ENCODE measurements at places on chromosomes 1 and 21.
A peak's percentile ranks its signal among the peaks of the same experiment; 100 is the strongest.

- H3K4me1 ChIP-seq = no peaks in the 10 kb centered on the region
- DNase-seq = no peak
- H3K4me3 ChIP-seq = no peak overlapping the region
Measured at GRCh38 chr1:29643838-29644440, 407.6 kb downstream of the PTPRU start.

GRCh38 chr1:75274920-75275506 is 140.8 kb downstream of the LHX8 start:
- H3K27me3 ChIP-seq = no peaks in the 10 kb centered on the region
- no peaks in the 10 kb centered on the region for H3K4me1 ChIP-seq

- no peaks in the 10 kb centered on the region for H3K4me1 ChIP-seq
- no peak overlapping the region for H3K4me3 ChIP-seq
- no peak for DNase-seq
- H3K27ac ChIP-seq = no peak overlapping the region
- no peaks in the 10 kb centered on the region for H3K27me3 ChIP-seq
- H3K36me3 ChIP-seq = no peaks in the 10 kb centered on the region
Measured at GRCh38 chr1:95005584-95005983, 67.2 kb downstream of the ALG14 start.

GRCh38 chr1:91706140-91706957 is 179.6 kb downstream of the TGFBR3 start:
- no peaks in the 10 kb centered on the region for H3K27me3 ChIP-seq
- H3K4me1 ChIP-seq = peaks cover 13% of the 10 kb centered on the region
- no peak overlapping the region for H3K4me3 ChIP-seq
- peaks cover 8% of the 10 kb centered on the region for H3K36me3 ChIP-seq

DNA sequence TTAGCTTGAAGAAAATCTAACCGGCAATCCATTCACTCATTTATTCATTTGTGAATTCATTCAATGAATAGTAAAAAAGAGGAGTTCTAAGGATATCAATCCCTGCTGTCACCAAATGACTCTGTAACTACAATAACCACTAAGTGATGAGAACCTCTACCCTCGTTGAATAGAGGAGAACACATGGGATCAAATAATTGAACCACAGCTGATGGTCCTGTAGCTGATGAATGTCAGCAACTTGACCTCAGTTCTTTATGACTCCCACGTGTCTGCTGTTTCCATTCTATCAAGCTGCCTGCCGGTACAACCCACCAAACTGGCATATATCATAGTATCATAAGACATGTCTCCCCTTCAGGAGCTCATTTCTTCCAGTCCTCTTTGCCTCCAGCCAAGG is 150.3 kb downstream of the PTGER3 start:
- H3K27me3 ChIP-seq = peaks cover 11% of the 10 kb centered on the region
- DNase-seq = no peak
- H3K4me3 ChIP-seq = no peak overlapping the region
- peaks cover 15% of the 10 kb centered on the region for H3K4me1 ChIP-seq
- no peak overlapping the region for H3K27ac ChIP-seq

GRCh38 chr1:41455479-41456332 is 28.8 kb downstream of the EDN2 start:
- H3K4me3 ChIP-seq = no peak overlapping the region
- no peaks in the 10 kb centered on the region for H3K36me3 ChIP-seq
- no peaks in the 10 kb centered on the region for H3K27me3 ChIP-seq
- DNase-seq = no peak
- H3K27ac ChIP-seq = no peak overlapping the region

GRCh38 chr1:180231506-180231921 is 1.4 kb downstream of the LHX4 start:
- H3K4me3 ChIP-seq = peak overlapping the region; percentile 69
- DNase-seq = no peak
- peaks cover 72% of the 10 kb centered on the region for H3K27me3 ChIP-seq
- no peak overlapping the region for H3K27ac ChIP-seq
- peaks cover 30% of the 10 kb centered on the region for H3K4me1 ChIP-seq

GRCh38 chr1:203516184-203516583 is 22.2 kb downstream of the OPTC start:
- no peak overlapping the region for H3K4me3 ChIP-seq
- no peaks in the 10 kb centered on the region for H3K27me3 ChIP-seq
- H3K4me1 ChIP-seq = peaks cover 20% of the 10 kb centered on the region

DNA sequence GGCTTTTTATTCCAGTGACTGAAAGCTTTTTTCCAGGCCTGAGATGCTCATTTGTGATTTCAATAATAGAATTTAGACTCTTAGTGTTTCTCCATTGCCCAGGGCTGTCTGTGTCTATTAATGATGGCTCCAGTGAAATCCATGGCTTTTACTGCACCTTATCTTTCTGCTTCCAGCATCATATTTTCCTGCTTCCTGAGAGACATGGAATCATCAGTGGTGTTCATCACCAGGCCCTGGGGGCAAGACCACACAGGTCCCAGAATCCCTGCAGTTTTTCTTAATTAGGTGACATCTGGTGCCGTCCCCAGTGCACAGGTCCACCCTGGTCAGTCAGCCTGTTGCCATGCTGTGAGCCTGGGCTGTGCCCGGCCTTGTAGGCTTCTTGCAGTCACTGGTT is 15.5 kb downstream of the NT5C1A start:
- no peak overlapping the region for H3K4me3 ChIP-seq
- no peak overlapping the region for H3K27ac ChIP-seq
- DNase-seq = no peak
- no peaks in the 10 kb centered on the region for H3K36me3 ChIP-seq
- H3K4me1 ChIP-seq = peaks cover 15% of the 10 kb centered on the region

DNA sequence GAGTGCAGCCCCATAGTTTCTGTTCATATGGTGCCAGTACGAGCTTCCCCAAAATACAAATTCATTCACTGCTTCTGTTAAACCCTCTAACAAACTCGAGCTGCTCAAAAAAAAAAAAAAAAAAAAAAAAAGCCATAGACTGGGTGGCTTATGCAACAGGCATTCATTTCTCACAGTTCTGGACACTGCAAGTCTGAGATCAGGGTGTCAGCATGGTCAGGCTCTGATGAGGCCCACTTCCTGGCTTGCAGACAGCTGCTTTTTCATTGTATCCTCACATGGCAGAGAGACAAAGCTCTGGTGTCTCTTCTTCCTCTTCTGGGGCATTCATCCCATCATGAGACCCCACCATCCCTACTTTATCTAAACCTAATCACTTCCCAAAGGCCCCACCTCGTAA is 121.6 kb downstream of the PTBP2 start:
- H3K27me3 ChIP-seq = no peaks in the 10 kb centered on the region
- no peak for DNase-seq
- H3K27ac ChIP-seq = no peak overlapping the region
- H3K4me1 ChIP-seq = peaks cover 2% of the 10 kb centered on the region

GRCh38 chr1:113207019-113207418 is 134.0 kb downstream of the LRIG2 start:
- no peak for DNase-seq
- H3K27ac ChIP-seq = no peak overlapping the region

DNA sequence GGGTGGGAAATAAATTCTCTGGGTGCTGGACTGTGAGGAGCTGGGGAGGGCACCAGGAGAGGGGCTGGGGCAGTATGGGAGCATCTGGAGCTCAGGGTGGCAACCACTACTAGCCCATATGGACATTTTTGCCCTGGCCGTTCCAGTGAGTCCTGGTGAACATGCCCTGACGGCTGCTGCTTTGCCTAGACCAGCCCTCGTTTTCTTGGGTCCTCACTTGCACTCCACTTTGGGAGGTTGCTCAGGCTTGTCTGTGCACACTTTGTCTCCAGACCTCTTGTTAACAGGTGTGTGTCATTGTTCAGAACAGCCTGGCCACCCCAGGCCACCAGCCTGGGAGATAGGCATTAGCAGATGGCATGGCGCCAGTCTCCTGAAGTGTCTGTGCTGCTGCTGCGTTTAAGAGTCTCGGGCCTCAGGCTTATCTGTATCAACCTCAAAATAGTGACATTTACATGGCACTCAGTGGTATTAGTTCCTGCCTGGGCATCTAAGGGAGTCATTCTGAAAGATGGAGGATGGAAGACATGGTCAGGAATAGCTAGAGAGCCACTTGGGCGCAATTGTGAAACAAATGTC is 190.5 kb downstream of the PTPRU start:
- peaks cover 8% of the 10 kb centered on the region for H3K27me3 ChIP-seq
- H3K4me1 ChIP-seq = no peaks in the 10 kb centered on the region
- H3K4me3 ChIP-seq = no peak overlapping the region
- no peak overlapping the region for H3K27ac ChIP-seq
- no peak for DNase-seq

DNA sequence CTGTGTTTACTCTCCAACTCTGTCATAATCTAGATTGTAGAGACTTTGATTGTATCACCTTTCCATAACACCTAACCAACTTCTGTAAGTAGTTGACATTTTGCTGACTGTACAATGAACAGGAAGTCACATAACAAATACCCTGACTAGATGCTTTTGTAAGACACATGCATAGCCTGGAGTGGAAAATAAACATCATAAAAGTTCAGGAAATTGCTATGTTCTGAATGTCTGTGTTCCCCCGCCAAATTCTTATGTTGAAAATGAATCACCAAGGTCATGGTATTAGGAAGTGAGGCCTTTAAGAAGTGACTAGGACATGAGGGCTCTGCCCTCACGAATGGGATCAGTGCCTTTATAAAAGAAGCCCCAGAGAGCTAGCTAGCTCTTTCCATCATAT is 40.4 kb upstream of the ZSWIM5 start:
- no peak overlapping the region for H3K27ac ChIP-seq
- no peak overlapping the region for H3K4me3 ChIP-seq
- H3K4me1 ChIP-seq = no peaks in the 10 kb centered on the region
- no peak for DNase-seq
- H3K36me3 ChIP-seq = no peaks in the 10 kb centered on the region
- peaks cover 9% of the 10 kb centered on the region for H3K27me3 ChIP-seq

GRCh38 chr1:158059984-158060383 is 66.5 kb downstream of the KIRREL1 start:
- H3K4me1 ChIP-seq = no peaks in the 10 kb centered on the region
- no peak overlapping the region for H3K27ac ChIP-seq
- no peak for DNase-seq
- no peak overlapping the region for H3K4me3 ChIP-seq

- H3K27me3 ChIP-seq = no peaks in the 10 kb centered on the region
- no peaks in the 10 kb centered on the region for H3K36me3 ChIP-seq
- no peak overlapping the region for H3K27ac ChIP-seq
- no peak overlapping the region for H3K4me3 ChIP-seq
- H3K4me1 ChIP-seq = no peaks in the 10 kb centered on the region
Measured at GRCh38 chr1:47895279-47896125, 101.7 kb downstream of the TRABD2B start.

- peaks cover 3% of the 10 kb centered on the region for H3K27me3 ChIP-seq
- DNase-seq = no peak
- H3K4me3 ChIP-seq = no peak overlapping the region
- no peaks in the 10 kb centered on the region for H3K4me1 ChIP-seq
- no peak overlapping the region for H3K27ac ChIP-seq
- no peaks in the 10 kb centered on the region for H3K36me3 ChIP-seq
Measured at GRCh38 chr1:66197785-66198184, 336.2 kb upstream of the SGIP1 start.

- H3K4me1 ChIP-seq = peaks cover 20% of the 10 kb centered on the region
- no peaks in the 10 kb centered on the region for H3K36me3 ChIP-seq
- no peak overlapping the region for H3K4me3 ChIP-seq
- peaks cover 49% of the 10 kb centered on the region for H3K27me3 ChIP-seq
Measured at GRCh38 chr1:214261206-214262123, 19.5 kb upstream of the SMYD2 start.

- H3K27me3 ChIP-seq = peaks cover 29% of the 10 kb centered on the region
- no peak for DNase-seq
- H3K36me3 ChIP-seq = no peaks in the 10 kb centered on the region
- no peak overlapping the region for H3K27ac ChIP-seq
- H3K4me3 ChIP-seq = no peak overlapping the region
Measured at GRCh38 chr1:202199040-202199889, 5.7 kb downstream of the LGR6 start.

DNA sequence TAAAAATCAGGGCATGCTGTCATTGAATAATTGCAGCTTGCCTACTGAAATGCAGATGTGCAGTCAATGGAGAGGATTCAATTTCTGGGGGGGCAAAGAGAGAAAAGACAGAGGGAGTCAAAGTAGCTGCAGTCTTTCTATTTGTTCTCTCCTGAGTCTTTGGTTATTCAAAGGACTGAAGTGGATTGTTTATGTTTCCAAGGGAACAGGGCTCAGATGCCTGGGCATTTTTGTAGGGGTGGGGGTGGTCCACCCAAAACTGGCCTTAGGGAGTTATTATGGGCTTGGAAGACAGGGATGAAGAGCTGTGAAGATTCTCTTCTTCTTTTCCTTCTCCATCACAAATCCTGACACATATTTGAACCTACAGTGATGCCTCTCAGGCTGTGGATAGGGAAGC is 408.8 kb upstream of the DAB1 start:
- H3K27ac ChIP-seq = no peak overlapping the region
- no peak overlapping the region for H3K4me3 ChIP-seq
- DNase-seq = no peak

GRCh38 chr1:154703170-154703569 is 95.2 kb upstream of the ADAR start:
- H3K27ac ChIP-seq = no peak overlapping the region
- H3K4me3 ChIP-seq = no peak overlapping the region
- no peaks in the 10 kb centered on the region for H3K36me3 ChIP-seq
- DNase-seq = no peak
- H3K4me1 ChIP-seq = peaks cover 4% of the 10 kb centered on the region
- H3K27me3 ChIP-seq = peaks cover 25% of the 10 kb centered on the region

DNA sequence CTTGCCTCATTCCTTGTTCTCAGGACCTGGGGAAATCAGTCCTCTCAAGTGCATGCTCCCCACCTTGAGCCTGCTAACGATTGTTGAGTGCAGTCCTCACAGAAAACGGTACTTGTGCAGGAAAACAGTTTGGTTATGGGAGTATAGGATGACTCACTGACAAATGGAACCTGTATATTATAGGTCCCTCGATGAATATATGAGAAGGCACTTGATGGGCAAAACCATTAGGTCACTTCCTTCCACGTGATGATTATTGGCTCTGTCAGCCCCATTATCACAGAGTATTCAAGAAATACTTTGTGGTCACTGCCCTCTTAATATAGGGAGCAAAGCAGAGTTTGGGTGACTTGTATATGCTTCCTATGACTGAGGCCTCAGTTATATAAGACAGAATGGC is 6.2 kb downstream of the CCDC17 start:
- H3K27me3 ChIP-seq = no peaks in the 10 kb centered on the region
- no peaks in the 10 kb centered on the region for H3K4me1 ChIP-seq
- H3K27ac ChIP-seq = no peak overlapping the region
- no peak overlapping the region for H3K4me3 ChIP-seq
- peaks cover 53% of the 10 kb centered on the region for H3K36me3 ChIP-seq

Measured in activated CD8-positive, alpha-beta T cell treated with anti-CD3 and anti-CD28 coated beads, Interleukin-2, amount 10 ng/mL, durations not matched to agents 7 days and 5 days (primary cell).